B cell (primary cell): ENCODE measurements at places on chromosomes 4 and X. TPM values are rescaled to one million over a fixed set of nuclear protein-coding genes. Genes with fewer than 3 reads are reported as not detected.

GRCh38 chr4:107710493-107711459 lies 9.3 kb downstream of the PAPSS1 start:
- no peaks in the 10 kb centered on the region for H3K4me1 ChIP-seq
- H3K4me3 ChIP-seq = no peak overlapping the region
- H3K27ac ChIP-seq = no peak overlapping the region
- no peak for DNase-seq
- H3K27me3 ChIP-seq = no peaks in the 10 kb centered on the region

DNA sequence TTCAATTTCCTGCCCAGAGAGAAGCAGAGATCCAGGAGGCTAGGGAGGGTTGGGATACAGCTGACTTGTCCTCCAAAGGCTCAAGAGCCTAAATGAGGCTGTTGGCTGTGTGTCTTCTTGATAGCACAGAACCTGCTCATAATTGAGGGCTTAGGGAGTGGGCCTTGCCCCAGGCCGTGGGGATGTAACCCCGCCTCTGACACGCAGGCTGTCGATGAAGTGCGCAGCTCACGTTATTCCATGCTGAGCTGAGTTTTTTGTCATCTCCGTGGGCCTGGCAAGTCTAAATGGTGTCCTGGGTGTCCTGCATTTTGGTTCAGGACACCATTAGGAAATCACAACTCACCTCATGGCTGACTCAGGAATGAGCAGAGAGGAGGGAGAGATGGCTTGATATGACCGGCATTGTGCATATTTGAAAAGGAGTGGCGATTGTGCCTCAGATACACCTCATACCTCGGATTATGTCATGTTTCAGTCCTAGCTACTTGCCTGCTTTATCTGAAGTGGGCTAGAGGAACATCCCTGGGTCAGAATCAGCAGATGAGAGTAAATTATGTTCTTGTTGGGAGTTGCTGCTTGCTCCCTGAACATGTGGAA lies 43.7 kb downstream of the FHDC1 start:
- H3K27me3 ChIP-seq = peaks cover 7% of the 10 kb centered on the region
- no peak overlapping the region for H3K4me3 ChIP-seq
- H3K36me3 ChIP-seq = no peaks in the 10 kb centered on the region
- DNase-seq = no peak
- no peaks in the 10 kb centered on the region for H3K4me1 ChIP-seq

The CYBB gene
- 127 and 132 TPM in 2 replicates for total RNA-seq

- H3K36me3 ChIP-seq = peaks cover 1% of the 10 kb centered on the region
- H3K27ac ChIP-seq = no peak overlapping the region
- no peak for DNase-seq
- no peak overlapping the region for H3K4me3 ChIP-seq
- H3K27me3 ChIP-seq = no peaks in the 10 kb centered on the region
- no peaks in the 10 kb centered on the region for H3K4me1 ChIP-seq
These were observed 112.3 kb upstream of the IL13RA1 start for GRCh38 chrX:118615141-118615540.

DNA sequence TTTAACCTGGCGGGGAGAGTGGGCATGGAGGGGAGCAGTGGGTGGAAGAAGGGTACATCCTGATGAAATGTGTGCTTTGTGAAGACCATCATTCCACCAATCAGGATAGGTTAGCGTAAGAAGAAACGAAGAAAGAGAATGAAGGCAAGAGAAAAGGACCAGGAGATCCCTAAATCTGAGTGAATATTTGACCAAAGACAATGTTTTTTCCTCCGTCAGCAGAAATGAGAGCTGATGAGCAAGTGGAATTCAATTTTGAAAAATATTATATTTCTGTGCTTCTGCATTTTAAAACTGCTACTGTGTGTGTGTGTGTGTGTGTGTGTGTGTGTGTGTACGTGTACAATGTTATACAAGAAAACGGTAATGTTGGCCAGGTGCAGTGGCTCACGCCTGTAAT lies 58.3 kb upstream of the NOCT start:
- no peak overlapping the region for H3K27ac ChIP-seq
- no peaks in the 10 kb centered on the region for H3K27me3 ChIP-seq
- no peak overlapping the region for H3K4me3 ChIP-seq
- no peaks in the 10 kb centered on the region for H3K4me1 ChIP-seq

GRCh38 chr4:123649645-123650391 lies 253.2 kb downstream of the SPRY1 start:
- H3K4me3 ChIP-seq = no peak overlapping the region
- H3K4me1 ChIP-seq = peaks cover 12% of the 10 kb centered on the region
- no peaks in the 10 kb centered on the region for H3K27me3 ChIP-seq
- H3K36me3 ChIP-seq = no peaks in the 10 kb centered on the region
- peak overlapping the region; percentile 17 for H3K27ac ChIP-seq

- H3K27me3 ChIP-seq = no peaks in the 10 kb centered on the region
- no peak overlapping the region for H3K27ac ChIP-seq
- H3K36me3 ChIP-seq = no peaks in the 10 kb centered on the region
- no peak for DNase-seq
- no peaks in the 10 kb centered on the region for H3K4me1 ChIP-seq
These were observed 28.9 kb upstream of the GPC4 start for GRCh38 chrX:133444196-133444595.

GRCh38 chr4:108165586-108165985 lies 3.1 kb downstream of the LEF1 start:
- peak; percentile 23 for DNase-seq
- no peaks in the 10 kb centered on the region for H3K36me3 ChIP-seq
- peaks cover 39% of the 10 kb centered on the region for H3K4me1 ChIP-seq

DNA sequence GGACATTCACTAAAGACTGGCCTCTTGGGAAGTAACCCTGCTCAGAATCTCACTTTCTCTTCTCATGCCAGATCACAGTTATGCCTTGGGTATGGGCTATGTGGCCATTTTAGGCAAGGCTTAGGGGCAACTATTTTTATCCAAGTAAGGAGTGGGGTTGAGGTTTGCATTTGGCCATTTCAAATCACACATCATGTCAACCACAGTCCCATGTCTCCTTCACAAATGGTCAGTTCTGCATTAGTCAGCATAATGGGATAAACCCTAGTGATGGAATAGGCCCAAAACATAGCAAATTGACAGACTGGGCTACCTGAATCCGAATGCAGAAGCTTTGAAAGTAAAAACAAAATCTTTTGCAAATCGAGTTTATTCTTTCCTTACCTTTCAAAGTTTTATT lies 827 bp upstream of the RTL3 start:
- H3K27ac ChIP-seq = no peak overlapping the region
- DNase-seq = no peak
- no peak overlapping the region for H3K4me3 ChIP-seq
- no peaks in the 10 kb centered on the region for H3K27me3 ChIP-seq

GRCh38 chrX:130120746-130121504 lies 10.6 kb upstream of the ELF4 start:
- H3K36me3 ChIP-seq = no peaks in the 10 kb centered on the region
- H3K4me3 ChIP-seq = peak overlapping the region; percentile 35
- H3K27ac ChIP-seq = no peak overlapping the region
- peaks cover 15% of the 10 kb centered on the region for H3K4me1 ChIP-seq
- peak; percentile 81 for DNase-seq
- no peaks in the 10 kb centered on the region for H3K27me3 ChIP-seq

The DLG3 gene
- total RNA-seq = 6.9 and 7.4 TPM in 2 replicates

DNA sequence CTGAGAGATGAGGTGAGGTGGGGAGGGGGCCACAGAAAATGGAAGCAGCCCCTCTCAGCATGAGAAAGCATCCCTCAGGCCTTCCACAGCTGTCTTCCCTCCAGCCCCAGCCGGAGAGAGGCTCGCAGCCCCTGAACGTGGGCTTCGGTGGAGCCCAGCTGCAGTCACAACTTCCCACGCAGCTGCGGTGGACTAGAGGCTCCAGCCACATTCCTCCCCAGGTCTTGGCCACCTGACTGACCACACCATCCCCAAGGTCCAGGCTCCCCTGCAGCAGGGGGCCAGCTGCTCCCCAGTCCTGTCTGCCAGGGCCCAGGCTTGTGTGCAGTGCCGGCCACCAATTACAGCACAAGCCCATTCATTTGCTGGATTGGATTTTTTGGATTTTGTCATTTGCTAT lies 212.3 kb upstream of the BCOR start:
- H3K4me1 ChIP-seq = no peaks in the 10 kb centered on the region
- no peak overlapping the region for H3K4me3 ChIP-seq
- H3K27me3 ChIP-seq = no peaks in the 10 kb centered on the region
- no peak for DNase-seq
- H3K36me3 ChIP-seq = no peaks in the 10 kb centered on the region

GRCh38 chr4:186191200-186192065 lies at the start of gene CYP4V2:
Gene CYP4V2 (plus strand): TSS chr4:186191567. CDS start chr4:186191824, 257 bp downstream.
- DNase-seq = peak; percentile 91
- H3K27me3 ChIP-seq = no peaks in the 10 kb centered on the region
- H3K36me3 ChIP-seq = no peaks in the 10 kb centered on the region
- peak within 1 kb of the TSS; percentile 91 for H3K27ac ChIP-seq
- peaks cover 21% of the 10 kb centered on the region for H3K4me1 ChIP-seq
- H3K4me3 ChIP-seq = peak within 1 kb of the TSS; percentile 94

- no peaks in the 10 kb centered on the region for H3K27me3 ChIP-seq
- no peak overlapping the region for H3K4me3 ChIP-seq
- H3K36me3 ChIP-seq = no peaks in the 10 kb centered on the region
- DNase-seq = no peak
- no peaks in the 10 kb centered on the region for H3K4me1 ChIP-seq
- H3K27ac ChIP-seq = no peak overlapping the region
These were observed 358.7 kb upstream of the EMCN start for GRCh38 chr4:100876546-100876945.

DNA sequence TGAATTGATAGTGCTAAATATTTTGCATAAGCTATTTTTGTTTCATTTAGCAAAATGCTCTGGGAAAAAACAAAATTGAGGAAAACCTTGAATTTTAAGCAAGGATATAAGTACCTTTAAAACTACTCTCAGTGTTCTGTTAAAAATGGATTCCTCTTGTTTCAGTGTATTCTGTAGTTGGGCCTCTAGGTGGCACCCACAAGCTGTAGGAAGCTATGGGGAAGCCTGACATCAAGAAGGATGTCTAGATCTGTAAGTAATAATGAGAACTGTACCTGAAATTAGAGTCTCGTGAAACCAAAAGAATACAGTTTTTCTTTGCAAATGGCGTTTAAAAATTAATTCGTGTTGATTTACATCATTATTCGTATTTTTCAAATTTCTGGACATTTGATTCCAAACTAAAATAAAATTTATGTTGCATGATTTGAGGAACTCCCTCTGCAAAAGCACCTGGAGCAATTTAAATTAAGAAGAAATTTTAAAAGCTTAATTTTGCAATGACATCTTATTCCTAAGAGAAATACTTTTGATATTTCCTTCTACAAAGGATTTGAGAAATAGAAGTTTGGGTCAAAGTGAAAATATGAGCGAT lies 51.2 kb downstream of the TMPRSS11E start:
- peaks cover 8% of the 10 kb centered on the region for H3K4me1 ChIP-seq
- peak; percentile 71 for DNase-seq
- no peaks in the 10 kb centered on the region for H3K27me3 ChIP-seq
- H3K4me3 ChIP-seq = no peak overlapping the region

DNA sequence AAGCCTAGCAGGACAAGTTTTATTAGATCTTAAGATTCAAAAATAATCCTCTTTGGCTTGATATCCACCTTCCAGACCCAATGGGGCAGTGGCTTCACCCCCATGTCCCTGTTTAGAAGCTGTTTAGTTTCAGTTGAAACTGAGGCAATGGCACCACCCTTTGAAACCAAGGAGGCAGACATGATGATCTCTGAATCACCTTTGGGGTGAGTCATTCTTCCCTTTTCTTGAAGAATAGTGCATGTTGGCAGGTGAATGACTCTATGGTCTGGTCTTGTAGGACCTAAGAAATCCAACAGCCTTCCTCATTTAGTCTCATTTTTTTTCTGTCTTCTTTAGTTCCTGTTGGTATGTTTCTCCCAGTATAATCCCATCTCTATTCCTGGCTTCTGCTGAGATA lies 29.5 kb upstream of the BMP15 start:
- no peaks in the 10 kb centered on the region for H3K27me3 ChIP-seq
- H3K27ac ChIP-seq = no peak overlapping the region
- no peak for DNase-seq
- no peak overlapping the region for H3K4me3 ChIP-seq

GRCh38 chr4:77471821-77472495 lies 133.7 kb upstream of the CXCL13 start:
- no peak overlapping the region for H3K4me3 ChIP-seq
- H3K36me3 ChIP-seq = no peaks in the 10 kb centered on the region
- no peaks in the 10 kb centered on the region for H3K27me3 ChIP-seq
- H3K4me1 ChIP-seq = no peaks in the 10 kb centered on the region
- DNase-seq = no peak
- no peak overlapping the region for H3K27ac ChIP-seq

GRCh38 chrX:44183329-44183728 lies 160.1 kb downstream of the EFHC2 start:
- DNase-seq = no peak
- H3K27ac ChIP-seq = no peak overlapping the region
- H3K4me1 ChIP-seq = no peaks in the 10 kb centered on the region
- no peaks in the 10 kb centered on the region for H3K27me3 ChIP-seq
- no peaks in the 10 kb centered on the region for H3K36me3 ChIP-seq
- H3K4me3 ChIP-seq = no peak overlapping the region

The GRIA3 gene
- total RNA-seq = not detected in 2 replicates

- no peaks in the 10 kb centered on the region for H3K27me3 ChIP-seq
- H3K27ac ChIP-seq = no peak overlapping the region
- H3K36me3 ChIP-seq = no peaks in the 10 kb centered on the region
These were observed 157.1 kb downstream of the CPXCR1 start for GRCh38 chrX:88903989-88904718.

- peaks cover 59% of the 10 kb centered on the region for H3K4me1 ChIP-seq
- H3K27me3 ChIP-seq = no peaks in the 10 kb centered on the region
- no peak overlapping the region for H3K4me3 ChIP-seq
- peak; percentile 39 for DNase-seq
- H3K27ac ChIP-seq = no peak overlapping the region
These were observed 2.9 kb downstream of the PDGFRA start for GRCh38 chr4:54231768-54232688.

The CTAG1A gene
- total RNA-seq = not detected in 2 replicates

GRCh38 chr4:81199831-81200230 lies 15.2 kb downstream of the PRKG2 start:
- no peak for DNase-seq
- no peaks in the 10 kb centered on the region for H3K36me3 ChIP-seq
- H3K4me1 ChIP-seq = no peaks in the 10 kb centered on the region
- H3K27me3 ChIP-seq = no peaks in the 10 kb centered on the region

- no peaks in the 10 kb centered on the region for H3K27me3 ChIP-seq
- H3K4me1 ChIP-seq = no peaks in the 10 kb centered on the region
- no peak overlapping the region for H3K4me3 ChIP-seq
- H3K36me3 ChIP-seq = no peaks in the 10 kb centered on the region
- no peak for DNase-seq
- no peak overlapping the region for H3K27ac ChIP-seq
These were observed 132.8 kb downstream of the DTHD1 start for GRCh38 chr4:36414248-36414647.

DNA sequence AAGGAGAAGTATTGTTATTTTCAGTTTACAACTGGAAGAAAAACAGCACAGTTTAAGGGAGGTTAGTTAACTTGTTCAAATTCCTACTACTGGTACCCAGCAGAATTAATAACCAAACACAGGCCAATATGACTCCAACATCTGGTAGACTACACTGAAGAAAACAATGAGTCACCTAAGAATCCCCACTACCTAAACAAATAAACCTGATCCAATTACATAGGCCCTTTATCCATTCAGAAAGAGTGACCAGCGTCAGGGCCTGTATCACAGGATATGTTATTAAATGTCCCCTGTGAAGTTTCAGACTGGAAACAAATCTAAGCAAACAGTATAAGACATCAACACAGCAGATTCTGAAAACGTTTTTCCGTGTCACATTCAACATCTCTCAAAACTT lies 492.5 kb upstream of the INTU start:
- H3K4me1 ChIP-seq = no peaks in the 10 kb centered on the region
- no peak overlapping the region for H3K27ac ChIP-seq
- no peaks in the 10 kb centered on the region for H3K36me3 ChIP-seq
- no peaks in the 10 kb centered on the region for H3K27me3 ChIP-seq

The RENBP gene
- 39.2 and 39.7 TPM in 2 replicates for total RNA-seq

The CT45A1 gene
- not detected in 2 replicates for total RNA-seq
